ENCODE measurements at places on chromosomes 2 and 18.

DNA sequence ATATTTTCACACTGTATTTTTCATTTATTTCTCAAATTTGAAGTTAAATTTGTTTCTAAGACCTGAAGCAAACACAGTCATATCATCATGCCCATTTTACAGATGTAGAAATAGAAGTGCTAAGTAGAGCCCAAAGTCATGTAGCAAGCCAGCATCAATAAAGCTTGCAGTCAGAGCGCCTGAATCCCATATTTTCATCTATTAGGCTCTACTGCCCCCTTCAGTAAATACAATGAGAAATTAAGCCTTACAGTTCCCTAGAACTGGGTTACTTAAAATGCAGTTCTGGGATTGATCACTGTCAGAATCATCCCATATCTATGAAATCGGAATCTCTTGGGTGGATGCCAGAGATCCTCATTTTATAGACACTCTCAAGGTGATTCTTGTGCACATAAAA lies 419.9 kb downstream of the TGIF1 start:
- DNase-seq: peak; percentile 26

- peak; percentile 58 for DNase-seq
Observed at GRCh38 chr2:230866756-230867523, 2.2 kb downstream of the ITM2C start.

DNA sequence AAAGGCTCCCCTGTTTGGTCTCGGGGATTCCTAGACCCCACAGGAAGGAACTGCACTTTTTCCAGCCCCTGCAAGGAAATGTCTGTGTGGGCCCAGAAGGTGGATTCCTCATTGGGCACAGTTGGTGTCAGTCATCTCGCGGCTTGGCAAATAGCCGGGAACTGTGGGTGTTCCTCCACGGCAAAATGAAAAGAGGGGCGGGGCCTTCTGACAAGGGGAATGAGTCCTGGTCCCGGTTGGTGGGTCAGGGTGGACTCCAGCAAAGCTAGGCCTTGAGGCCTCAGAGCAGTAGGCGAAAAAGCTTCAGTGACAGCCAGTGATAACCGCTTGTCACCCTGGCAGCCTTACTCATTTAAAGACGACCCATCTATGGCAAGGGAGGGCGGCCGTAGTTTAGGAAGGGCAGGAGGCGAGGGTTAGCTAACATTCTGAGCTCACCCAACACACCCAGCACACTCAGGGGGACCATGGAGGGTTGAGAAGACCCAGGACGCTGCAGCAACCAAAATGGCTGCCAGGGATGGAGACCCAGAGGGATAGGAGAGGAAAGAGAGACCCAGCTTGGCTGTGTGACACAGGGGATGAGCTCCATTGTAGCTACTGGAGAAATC lies 16.5 kb downstream of the SLC4A3 start:
- DNase-seq: no peak

- no peak for DNase-seq
Observed at GRCh38 chr18:14921031-14921430, 173.1 kb downstream of the ANKRD30B start.

DNA sequence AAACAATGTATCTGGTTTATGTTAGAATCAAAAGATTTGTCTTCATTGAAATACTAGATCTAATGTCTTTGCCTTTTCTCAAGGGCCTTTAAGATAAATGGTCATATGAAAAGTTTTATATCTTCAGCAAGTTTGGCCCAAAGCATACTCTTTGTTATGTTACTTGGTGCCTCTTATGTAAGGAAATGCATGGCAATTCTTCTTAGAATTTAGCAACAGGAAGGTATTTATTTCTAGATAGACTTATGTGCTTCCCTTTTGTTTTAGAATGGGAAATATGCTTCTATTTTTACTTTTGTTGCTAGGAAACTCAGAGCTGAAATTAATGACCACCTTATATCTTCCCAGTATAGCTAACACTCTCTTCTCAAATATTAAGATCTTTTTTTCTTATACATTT lies 117.4 kb upstream of the DLX2 start:
- DNase-seq: no peak

GRCh38 chr2:112793449-112793978 lies 9.2 kb upstream of the IL1A start:
- DNase-seq: no peak
